Coronary artery (tissue), 2 donors: ENCODE measurements at places on chromosomes 16 and 17.

- no peak for DNase-seq
These were observed 121.1 kb downstream of the SLC39A11 start for GRCh38 chr17:72971226-72971880.

DNA sequence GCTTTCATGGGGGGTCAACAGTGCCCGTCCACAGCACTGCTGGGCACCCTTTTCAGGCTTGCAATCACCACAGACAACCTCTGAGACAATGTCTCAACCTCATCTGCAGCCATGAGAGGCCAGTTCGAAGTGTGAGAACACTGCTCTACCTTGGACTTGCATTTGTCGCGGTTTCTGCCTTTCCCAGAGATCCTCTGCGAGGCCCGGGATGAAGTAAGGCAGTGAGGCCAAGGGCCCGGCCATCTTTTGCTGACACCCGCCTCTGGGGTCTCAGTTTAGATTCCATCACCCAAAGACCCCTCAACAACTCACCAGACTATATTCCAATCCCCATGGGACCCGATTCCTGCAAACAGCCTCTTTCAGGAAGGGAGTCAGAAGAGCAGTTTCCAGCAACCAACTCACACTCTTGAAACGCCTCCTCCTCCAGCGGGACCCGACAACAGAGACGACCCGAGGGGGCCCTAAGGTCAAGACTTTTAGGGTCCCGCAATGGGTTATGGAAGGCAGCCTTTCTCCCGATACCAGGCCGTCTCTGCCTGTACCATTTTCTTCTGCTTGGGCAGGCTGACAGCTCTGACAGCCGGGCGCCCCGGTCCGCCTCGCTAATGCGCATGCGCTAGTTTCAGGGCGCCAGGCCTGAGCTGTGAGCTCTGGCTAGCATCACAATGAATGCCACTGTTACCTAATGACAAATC is 576.0 kb downstream of the KCNJ18 start:
- DNase-seq: peak; percentile 35

GRCh38 chr16:78246559-78246958 is 147.1 kb downstream of the WWOX start:
- no peak for DNase-seq

GRCh38 chr17:78828470-78829185 is 12.0 kb downstream of the USP36 start:
- peak; percentile 65 for DNase-seq

DNA sequence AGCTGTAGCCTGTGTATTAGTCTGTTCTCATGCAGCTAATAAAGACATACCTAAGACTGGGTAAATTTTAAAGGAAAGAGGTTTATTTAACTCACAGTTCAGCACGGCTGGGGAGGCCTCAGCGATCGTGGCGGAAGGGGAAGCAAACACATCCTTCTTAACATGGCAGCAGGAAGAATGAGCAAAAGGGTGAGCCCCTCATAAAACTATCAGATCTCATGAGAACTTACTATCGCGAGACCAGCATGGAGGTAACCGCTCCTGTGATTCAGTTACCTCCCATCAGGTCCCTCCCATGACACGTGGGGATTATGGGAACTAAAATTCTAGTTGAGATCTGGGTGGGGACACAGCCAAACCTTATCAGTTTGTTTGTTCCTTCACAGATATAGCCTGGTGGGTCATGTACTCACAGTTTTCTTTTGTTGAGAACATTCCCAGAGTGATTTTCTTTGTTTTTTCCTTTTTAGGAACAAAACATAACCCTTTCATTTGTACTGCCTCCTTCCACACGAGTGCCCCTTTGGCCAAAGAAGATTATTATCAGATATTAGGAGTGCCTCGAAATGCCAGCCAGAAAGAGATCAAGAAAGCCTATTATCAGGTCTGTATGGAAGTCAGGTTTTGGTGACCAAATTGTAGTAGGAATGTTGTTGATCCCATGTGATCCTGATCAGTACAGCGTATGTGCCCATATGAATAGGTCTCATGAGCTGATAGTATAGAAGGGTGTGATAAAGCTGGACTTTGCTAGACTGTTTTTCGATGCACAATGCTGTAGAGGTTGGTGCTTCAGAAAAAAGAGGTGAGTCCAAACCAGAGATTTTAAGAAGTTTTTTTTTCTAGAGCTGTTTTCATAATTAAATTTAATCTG is 8.5 kb downstream of the DNAJA3 start:
- DNase-seq: no peak

DNA sequence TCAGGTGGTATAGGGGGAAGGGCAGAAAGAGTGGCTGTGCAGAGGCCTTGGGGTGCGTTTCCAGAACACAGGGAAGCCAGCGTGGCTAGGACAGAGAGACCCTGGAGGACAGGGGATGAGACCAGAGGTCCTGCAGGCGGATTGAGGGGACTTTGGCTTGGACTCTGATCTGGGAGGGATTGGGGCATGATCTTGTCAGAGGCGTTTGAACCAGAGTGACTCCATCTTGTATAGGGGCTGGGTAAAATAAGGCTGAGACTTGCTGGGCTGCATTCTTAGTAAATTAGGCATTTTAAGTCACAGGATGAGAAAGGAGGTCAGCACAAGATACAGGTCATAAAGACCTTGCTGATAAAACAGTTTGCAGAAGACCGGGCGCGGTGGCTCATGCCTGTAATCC is 5.4 kb upstream of the NATD1 start:
- no peak for DNase-seq

DNA sequence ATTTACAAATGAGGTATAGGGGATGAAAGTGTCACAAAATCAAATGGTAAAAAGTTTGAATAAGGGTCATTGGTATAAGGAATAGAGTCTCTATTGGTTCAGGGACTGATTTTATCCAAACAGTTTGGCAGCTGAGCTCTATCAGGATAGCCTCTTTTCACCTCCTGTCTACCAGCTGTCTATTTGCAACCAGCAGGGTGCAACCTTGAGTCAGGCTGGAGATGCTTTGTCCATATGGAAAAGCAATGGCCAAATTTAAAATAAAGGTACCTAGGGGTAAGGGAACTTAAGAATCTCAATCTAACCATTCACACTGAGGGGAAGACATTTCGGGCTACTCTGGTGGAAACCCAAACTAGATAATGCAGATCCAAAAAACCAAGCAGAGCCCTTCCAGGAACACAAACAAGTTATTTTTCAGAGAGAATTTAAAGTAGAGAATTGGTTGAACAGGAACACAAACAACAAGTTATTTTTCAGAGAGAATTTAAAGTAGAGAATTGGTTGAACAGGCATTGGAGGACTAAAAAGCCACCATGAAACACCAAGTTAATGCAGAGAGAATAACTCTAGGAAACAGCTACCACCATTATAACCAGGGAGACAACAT is 12.6 kb upstream of the CA10 start:
- no peak for DNase-seq

DNA sequence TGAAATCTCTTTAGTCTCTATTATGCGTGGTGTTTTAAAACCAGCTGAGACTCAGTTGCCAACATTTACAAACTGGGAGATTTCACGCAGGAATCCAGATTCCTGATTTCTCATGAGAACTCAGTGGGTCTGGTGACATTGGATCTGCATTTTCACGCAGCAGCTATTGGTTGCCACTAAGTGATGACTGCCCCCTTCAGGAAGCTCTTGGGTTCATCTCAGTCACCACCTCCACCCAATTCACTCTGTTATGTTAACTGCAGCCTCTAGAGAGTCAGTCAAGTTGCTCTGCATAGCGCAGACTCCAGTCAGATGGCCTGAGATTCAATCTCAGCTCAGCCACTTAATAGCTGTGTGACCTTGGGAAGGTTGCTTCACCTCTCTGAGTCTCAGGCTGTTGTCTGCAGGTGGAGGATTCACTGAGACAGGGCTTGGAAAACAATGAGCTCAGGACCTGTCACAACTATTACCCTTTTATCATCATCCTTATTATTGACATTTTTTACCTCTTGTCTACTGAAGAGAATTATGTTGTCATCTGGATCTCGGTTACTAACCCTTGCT is 6.4 kb downstream of the SHISA9 start:
- DNase-seq: no peak

DNA sequence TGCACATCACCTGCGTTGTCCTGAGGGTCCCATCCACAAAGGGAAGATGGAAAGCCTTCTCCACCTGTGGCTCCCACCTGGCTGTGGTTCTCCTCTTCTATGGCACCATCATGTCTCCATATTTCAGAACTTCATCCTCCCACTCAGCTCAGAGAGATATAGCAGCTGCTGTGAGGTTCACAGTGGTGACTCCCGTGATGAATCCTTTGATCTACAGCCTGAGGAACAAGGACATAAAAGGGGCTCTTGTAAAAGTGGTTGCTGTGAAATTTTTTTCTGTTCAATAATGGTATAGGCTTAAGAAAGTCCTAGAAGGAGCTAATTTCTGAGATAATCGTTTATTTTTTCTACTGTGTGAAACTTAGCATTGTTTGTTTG is 18.7 kb downstream of the ZNF200 start:
- DNase-seq: no peak

GRCh38 chr16:87056551-87056950 is 260.6 kb downstream of the C16orf95 start:
- DNase-seq: peak; percentile 64

- DNase-seq: no peak
These were observed 2.4 kb upstream of the ACSF2 start for GRCh38 chr17:50423553-50424159.

- DNase-seq: no peak
These were observed 5.5 kb upstream of the TAOK2 start for GRCh38 chr16:29968205-29968604.

DNA sequence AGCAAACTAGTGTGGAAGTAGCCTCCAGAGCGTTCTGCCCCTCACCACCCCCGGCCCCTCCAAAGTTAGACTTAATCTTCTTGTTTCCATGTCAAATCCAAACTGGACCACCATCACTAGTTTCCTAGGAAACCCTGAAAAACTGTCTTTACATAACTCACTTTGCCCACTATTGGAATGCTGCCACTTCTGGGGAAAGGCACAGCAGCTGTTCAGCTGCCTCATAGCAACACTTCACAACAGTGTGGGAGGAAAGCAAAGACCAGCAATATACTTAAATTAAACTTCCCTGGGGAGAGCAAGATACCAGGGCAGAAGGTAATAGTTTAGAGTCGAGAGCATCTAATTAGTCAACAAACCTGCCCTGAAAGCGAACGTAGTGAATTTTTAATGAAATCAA is 452.2 kb downstream of the KCNJ2 start:
- DNase-seq: no peak

DNA sequence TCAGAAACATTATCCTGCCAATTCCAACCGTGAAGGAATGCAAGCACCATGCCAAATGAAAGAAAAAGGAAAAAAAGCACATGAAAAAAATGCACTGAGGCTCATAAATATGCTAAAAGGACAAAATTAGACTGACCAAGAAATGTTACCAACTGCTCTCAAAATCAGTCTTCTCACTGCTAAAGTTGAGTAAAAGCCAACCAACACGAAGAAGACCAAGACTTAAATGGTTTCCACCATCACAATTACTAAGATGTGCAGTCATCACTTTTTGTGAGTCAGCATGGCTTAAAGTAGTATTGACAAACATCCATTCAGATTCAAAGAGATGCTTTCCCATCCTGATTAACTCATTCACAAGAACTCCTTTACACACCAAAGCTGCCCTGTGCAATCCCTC is 16.4 kb downstream of the CDYL2 start:
- DNase-seq: no peak

DNA sequence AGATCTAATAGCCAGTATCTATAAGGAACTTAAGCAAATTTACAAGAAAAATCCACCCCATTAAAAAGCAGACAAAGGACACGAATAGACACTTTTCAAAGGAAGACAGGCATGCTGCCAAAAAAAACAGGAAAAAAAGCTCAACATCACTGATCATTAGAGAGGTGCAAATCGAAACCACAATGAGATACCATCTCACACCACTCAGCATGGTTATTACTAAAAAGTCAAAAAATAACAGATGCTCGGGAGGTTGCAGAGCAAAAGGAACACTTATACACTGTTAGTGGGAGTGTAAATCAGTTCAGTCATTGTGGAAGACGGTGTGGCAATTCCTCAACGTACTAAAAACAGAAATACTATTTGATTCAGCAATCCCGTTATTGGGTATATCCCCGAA is 9.6 kb downstream of the STX8 start:
- no peak for DNase-seq

DNA sequence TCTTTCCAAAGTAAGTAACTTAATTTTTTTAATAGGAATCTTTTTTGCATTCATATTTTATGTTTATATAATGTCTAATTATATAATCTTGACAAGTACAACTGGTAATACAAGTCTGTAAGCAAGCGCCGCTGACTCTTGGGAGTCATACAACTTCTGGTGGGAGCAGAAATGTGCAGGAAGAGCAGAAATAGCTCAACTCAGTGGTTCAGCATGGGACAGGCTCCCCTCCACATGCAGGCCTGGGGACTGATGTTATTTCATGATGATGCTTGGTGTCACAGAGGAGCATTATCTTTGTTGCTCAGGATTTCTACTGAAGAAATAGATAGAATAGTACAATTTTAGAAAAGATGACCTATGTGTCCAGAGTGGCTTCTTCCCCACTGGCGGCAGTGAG is 10.7 kb downstream of the UQCRC2 start:
- no peak for DNase-seq

DNA sequence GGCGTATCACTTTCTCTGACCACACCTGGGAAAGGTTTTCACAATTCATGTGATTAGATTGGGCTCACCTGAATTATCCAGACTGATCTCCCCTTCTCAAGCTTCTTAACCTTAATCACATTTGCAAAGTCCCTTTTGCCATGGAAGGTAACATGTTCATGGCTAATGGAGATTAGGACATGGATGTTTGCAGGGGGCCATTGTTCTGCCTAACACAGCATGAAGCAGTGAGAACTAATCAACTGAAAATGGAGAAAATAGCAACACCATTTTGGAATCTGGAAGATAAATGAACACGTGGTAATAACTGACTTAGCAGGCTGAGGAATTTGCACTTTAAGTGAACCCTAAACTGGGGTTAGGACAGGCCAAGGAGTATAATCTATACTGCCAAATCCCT is 25.0 kb upstream of the SBK1 start:
- DNase-seq: no peak

DNA sequence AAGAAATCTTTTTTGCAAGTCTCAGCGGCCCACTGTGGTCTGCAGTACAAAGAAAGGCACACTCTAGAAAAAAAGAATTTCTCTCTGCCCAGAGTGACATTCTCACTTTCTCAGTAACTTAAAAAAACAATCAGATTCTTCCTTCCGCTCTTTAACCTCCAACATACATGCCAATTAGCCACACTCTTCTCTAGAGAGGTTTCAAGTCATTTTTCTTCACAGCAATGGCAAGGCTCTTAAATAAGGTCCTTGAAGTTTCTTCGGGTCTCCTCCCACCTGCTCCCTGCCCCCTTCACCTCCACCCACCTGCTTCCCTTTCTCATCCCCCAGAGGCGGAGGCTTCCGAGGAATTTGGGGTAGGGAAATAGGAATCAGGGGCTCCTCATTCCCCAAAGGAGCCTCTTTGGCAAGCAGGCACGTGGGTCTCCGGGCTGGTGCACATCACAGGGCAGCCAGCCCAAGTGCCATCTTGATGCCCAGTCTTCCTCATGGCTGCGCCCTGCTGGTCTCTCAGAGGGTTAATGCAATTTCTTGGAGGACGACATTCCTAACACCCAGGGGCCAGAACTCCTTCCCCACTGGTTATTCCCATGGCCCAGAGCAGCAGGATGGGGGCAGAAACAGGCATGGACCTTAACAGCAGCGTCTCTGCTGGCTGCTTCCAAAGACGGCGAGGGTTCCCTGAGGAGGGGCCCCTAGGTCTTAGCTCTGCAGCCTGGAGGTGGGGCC is 855 bp upstream of the MEOX1 start:
- DNase-seq: no peak

- DNase-seq: no peak
These were observed 108.6 kb downstream of the XYLT1 start for GRCh38 chr16:17362183-17362582.
